ENCODE measurements at places on chromosomes 6 and 20. TPM values are rescaled to one million over a fixed set of nuclear protein-coding genes. Genes with fewer than 3 reads are reported as not detected.

Gene SALL4
- 0.28 TPM for total RNA-seq

Gene GNAS-AS1
- total RNA-seq, result 1.2 TPM

Gene KIF6
- total RNA-seq, result under 0.01 TPM

Gene SESN1
- 23.9 TPM for total RNA-seq

Gene PPP1R18
- 36.7 TPM for total RNA-seq

Gene MUC21
- not detected for total RNA-seq

Gene SRSF12
- total RNA-seq, result 0.09 TPM

Gene COL9A3
- total RNA-seq, result 0.57 TPM

Gene STMND1
- not detected for total RNA-seq

Gene ISM1
- total RNA-seq, result under 0.01 TPM

Gene FNDC11
- total RNA-seq, result 0.46 TPM

Gene CLPSL1
- not detected for total RNA-seq

Gene FILIP1
- 0.14 TPM for total RNA-seq

Gene NHSL1
- total RNA-seq, result 6.8 TPM

Gene OR2H2
- not detected for total RNA-seq

Gene CDKAL1
- total RNA-seq, result 15.7 TPM

Gene MYO6
- 12.5 TPM for total RNA-seq

Gene DYNLT2
- total RNA-seq, result 0.65 TPM

Gene CGA
- 0.09 TPM for total RNA-seq

Gene UTRN
- total RNA-seq, result 116 TPM

Gene LAMA4
- total RNA-seq, result 421 TPM

Gene LRRC73
- 0.65 TPM for total RNA-seq

Gene PROKR2
- total RNA-seq, result not detected

Gene CTAGE9
- total RNA-seq, result not detected

Gene SIRPD
- not detected for total RNA-seq

Gene FGD2
- not detected for total RNA-seq

Gene HRH3
- total RNA-seq, result not detected

Gene SLC22A3
- total RNA-seq, result 3.0 TPM

Gene ABT1
- 11.9 TPM for total RNA-seq

Gene ZBP1
- not detected for total RNA-seq

Gene RFX6
- not detected for total RNA-seq

Gene SLC24A3
- 1.6 TPM for total RNA-seq

Gene KCNK5
- not detected for total RNA-seq

Gene SCUBE3
- total RNA-seq, result 1.8 TPM

Gene RPP40
- total RNA-seq, result 9.2 TPM

Gene VSX1
- total RNA-seq, result not detected

Gene ROMO1
- 352 TPM for total RNA-seq

Gene EEF1A2
- total RNA-seq, result 3.0 TPM
